B cell (primary cell): ENCODE measurements at places on chromosomes 11 and 22.

- no peaks in the 10 kb centered on the region for H3K36me3 ChIP-seq
- no peak overlapping the region for H3K4me3 ChIP-seq
- no peak overlapping the region for H3K27ac ChIP-seq
- H3K27me3 ChIP-seq, result no peaks in the 10 kb centered on the region
Measured at GRCh38 chr11:16001899-16002426, 354.4 kb downstream of the SOX6 start.

GRCh38 chr11:45305874-45306623 is 19.9 kb upstream of the SYT13 start:
- no peaks in the 10 kb centered on the region for H3K36me3 ChIP-seq
- H3K4me3 ChIP-seq, result no peak overlapping the region
- H3K27ac ChIP-seq, result no peak overlapping the region

GRCh38 chr11:114447444-114447843 is 8.2 kb downstream of the REXO2 start:
- H3K4me1 ChIP-seq, result no peaks in the 10 kb centered on the region
- H3K27ac ChIP-seq, result no peak overlapping the region
- no peak overlapping the region for H3K4me3 ChIP-seq
- no peaks in the 10 kb centered on the region for H3K27me3 ChIP-seq

- no peaks in the 10 kb centered on the region for H3K27me3 ChIP-seq
- no peak overlapping the region for H3K4me3 ChIP-seq
- H3K27ac ChIP-seq, result no peak overlapping the region
- no peaks in the 10 kb centered on the region for H3K36me3 ChIP-seq
Measured at GRCh38 chr11:75339685-75340409, 11.6 kb downstream of the ARRB1 start.

- H3K36me3 ChIP-seq, result no peaks in the 10 kb centered on the region
- H3K4me3 ChIP-seq, result no peak overlapping the region
- no peak for DNase-seq
- no peaks in the 10 kb centered on the region for H3K27me3 ChIP-seq
- H3K27ac ChIP-seq, result no peak overlapping the region
- no peaks in the 10 kb centered on the region for H3K4me1 ChIP-seq
Measured at GRCh38 chr11:123382555-123383074, 47.5 kb upstream of the GRAMD1B start.

- no peaks in the 10 kb centered on the region for H3K36me3 ChIP-seq
- no peaks in the 10 kb centered on the region for H3K27me3 ChIP-seq
- H3K27ac ChIP-seq, result no peak overlapping the region
- no peak overlapping the region for H3K4me3 ChIP-seq
Measured at GRCh38 chr11:122791411-122791810, 46.9 kb upstream of the CRTAM start.

- peaks cover 10% of the 10 kb centered on the region for H3K4me1 ChIP-seq
- H3K4me3 ChIP-seq, result no peak overlapping the region
- no peak overlapping the region for H3K27ac ChIP-seq
- no peaks in the 10 kb centered on the region for H3K36me3 ChIP-seq
- no peaks in the 10 kb centered on the region for H3K27me3 ChIP-seq
- no peak for DNase-seq
Measured at GRCh38 chr22:17229991-17230630, 10.9 kb upstream of the ADA2 start.

DNA sequence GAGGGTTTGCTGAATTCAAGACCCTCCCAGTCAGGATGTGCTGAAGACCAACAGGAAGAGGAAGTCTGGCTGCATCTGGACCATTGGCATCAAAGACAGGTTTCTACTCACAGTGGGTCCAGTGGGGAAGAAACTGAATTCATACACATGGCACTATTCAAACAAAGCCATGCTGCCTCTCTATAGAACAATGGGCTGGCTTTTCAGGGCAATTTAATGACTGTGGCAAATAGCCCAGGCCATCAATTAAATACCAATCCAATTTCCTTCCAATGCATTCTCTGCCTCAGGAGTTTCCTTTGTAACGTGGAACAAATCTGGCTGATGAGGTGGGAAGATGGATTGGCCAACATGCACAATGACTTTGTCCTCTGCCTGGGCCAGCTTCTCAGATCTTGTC is 98.6 kb downstream of the SEZ6L start:
- no peaks in the 10 kb centered on the region for H3K36me3 ChIP-seq
- H3K27me3 ChIP-seq, result peaks cover 5% of the 10 kb centered on the region
- H3K27ac ChIP-seq, result no peak overlapping the region
- no peak overlapping the region for H3K4me3 ChIP-seq

DNA sequence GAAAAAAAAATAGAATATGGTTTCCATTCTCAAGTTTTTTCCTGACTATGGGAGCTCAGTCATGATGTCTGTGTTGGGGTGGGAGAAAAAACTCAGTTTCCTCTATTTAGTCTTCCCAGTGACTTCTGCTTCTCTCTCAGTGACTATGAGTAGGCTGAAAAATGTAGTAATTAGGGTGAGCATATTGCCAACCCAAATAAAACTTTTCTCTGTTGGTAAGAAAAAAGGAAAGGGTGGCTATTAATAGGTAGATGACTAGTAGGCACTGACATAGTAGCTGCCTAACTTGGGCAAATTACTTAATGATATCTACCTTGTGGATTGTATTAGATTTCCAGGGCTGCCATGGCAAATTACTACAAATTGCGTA is 34.2 kb upstream of the BIRC3 start:
- no peak overlapping the region for H3K4me3 ChIP-seq
- H3K36me3 ChIP-seq, result no peaks in the 10 kb centered on the region
- H3K27me3 ChIP-seq, result no peaks in the 10 kb centered on the region
- H3K27ac ChIP-seq, result no peak overlapping the region
- H3K4me1 ChIP-seq, result peaks cover 11% of the 10 kb centered on the region

DNA sequence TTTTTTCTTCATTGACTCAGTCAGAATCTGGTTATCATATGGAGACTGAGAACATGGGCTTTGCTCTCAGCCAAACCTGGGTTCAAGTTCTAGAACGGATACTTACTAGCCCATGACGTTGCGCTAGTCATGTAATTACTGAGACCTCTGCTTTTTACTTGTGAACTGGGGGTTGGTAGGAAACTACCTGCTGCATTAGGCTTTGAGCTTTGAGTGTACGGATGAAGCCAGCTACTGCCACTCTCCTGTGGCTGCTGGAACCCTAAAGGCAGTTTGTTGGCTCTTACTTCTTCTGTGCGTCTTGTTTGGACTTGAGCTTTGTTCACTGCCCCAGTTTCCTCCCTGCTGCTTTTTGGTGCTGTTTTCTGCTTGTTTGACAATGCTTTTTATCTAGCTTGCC is 18.1 kb downstream of the PPP6R2 start:
- no peaks in the 10 kb centered on the region for H3K4me1 ChIP-seq
- no peaks in the 10 kb centered on the region for H3K27me3 ChIP-seq
- H3K4me3 ChIP-seq, result no peak overlapping the region
- DNase-seq, result no peak

DNA sequence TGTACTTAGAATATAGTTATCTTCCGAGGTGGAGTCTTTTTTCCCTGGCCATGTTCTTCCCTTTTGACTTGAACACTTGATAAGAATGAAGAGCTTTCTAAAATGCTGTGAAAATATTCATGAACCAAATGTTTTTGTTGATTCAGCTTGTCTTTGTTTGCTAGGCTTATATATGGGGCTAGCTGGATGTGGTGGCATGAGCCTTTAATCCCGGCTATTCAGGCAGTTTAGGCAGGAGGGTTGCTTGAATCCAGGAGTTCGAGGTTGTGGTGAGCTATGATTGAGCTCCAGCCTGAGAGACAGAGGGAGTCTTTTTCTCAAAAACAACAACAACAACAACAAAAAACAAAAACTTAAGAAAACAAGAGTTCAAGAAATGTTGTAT is 23.1 kb downstream of the CBL start:
- H3K4me1 ChIP-seq, result no peaks in the 10 kb centered on the region
- H3K4me3 ChIP-seq, result no peak overlapping the region
- H3K27ac ChIP-seq, result peak overlapping the region; percentile 40

- no peak overlapping the region for H3K27ac ChIP-seq
- H3K27me3 ChIP-seq, result no peaks in the 10 kb centered on the region
- no peak overlapping the region for H3K4me3 ChIP-seq
- no peak for DNase-seq
Measured at GRCh38 chr11:17513853-17514252, 30.4 kb downstream of the USH1C start.
